NCI-H146 (cell line): ENCODE measurements at places on chromosomes 12 and 14.

DNA sequence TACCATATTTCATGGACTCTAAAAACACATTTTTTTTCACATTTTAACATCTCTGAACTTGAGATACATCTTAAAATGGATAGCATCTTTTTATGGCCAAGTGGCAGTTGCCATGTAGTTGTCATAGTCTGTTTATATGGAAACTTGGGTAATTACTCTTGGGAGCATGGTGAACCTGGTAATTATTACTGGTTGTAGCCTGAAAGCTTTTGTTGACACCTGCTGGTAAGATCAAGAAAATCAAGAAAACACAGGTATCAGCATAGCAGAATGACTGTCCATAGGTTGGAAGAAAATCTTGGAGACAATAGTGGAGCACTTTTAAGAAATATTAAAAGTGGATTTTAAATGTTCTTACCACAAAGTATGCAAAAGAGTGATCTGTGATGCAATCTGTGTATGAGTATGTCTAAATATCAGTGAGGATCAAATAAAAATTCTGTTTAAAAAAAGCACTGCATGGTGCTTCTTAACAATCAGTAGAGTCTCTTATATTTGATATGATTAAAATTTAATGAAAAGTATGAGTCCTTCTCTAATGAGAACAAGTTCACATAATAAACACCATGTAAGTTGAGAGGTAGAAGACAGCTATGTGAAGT lies 44.2 kb downstream of the TTC8 start:
- peak; percentile 55 for DNase-seq

DNA sequence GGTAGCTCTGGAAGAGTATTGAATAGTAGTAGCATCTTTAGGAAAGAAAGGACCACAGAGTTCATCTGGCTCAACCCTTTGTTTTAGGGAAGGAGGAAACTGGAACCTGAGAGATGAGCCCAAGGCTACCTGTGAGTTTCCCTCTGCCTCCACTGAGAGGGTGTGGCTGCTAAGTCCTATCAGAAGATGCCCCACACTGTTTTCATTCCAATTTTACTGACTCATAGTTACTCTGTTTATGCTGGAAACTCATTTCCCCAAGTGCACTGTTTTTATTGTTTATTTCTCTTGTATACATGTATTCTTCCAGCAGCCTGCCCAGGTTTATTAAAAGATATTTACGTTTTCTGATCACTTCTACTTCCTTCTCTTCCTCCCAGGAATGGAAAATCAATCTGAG lies 127.4 kb upstream of the ARHGAP5 start:
- no peak for DNase-seq

DNA sequence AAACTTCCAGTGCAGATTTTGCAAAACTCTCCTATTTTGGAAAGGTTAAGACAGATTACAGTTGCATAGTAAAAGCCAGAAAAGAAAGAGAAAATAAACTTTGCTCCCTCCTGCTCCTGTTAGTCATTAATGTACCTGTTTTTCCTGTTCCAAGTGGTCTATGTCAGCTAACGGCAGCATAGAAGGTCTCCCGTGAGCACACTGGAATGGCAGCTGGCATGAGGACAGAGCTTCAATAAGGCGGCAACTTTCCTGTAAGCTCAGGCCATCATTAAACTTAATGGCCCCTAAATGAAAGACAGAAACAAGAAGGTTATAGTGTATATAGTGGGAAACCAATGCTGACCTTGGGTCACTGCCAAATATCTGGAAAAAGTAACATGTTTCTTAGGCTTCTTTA lies 16.0 kb downstream of the EIF2B2 start:
- no peak for DNase-seq

GRCh38 chr12:3437986-3438385 lies 53.0 kb upstream of the PRMT8 start:
- DNase-seq = no peak

DNA sequence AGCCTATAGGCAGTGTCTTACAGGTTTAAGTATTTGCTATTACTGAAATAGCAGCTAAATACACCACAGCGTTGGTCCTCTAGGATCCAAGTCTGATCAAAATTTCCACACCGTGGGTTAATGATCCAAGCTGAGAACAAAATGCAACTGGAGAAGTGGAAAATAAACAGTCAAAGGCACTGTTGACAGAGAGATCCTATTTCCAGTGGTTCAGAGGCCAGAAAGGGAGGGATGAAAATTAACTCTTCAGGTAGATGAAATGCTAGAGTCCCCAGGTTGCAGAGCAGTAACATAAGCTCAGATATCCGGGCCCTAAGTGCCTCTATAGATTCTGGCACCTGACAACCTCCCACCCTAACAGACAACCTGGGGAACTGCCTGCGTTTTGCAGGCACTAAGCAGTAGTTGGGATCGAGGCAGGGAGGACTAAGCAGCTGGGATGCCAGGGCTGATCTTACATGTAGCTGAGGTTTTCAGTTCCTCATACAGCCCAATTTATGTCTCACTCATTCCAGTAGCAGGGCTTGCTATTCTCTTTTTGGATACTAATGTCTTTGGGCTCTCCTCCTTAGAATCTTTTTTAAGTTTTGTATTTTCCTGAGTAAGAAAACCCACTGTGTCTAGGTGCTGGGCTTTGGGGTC lies 42.7 kb upstream of the CRACR2A start:
- DNase-seq = peak; percentile 78

- DNase-seq = no peak
Measured at GRCh38 chr14:85380881-85381280, 149.1 kb upstream of the FLRT2 start.
